ENCODE measurements at places on chromosomes 2 and 18.

- DNase-seq, result no peak
Measured at GRCh38 chr2:105224444-105224843, 17.1 kb upstream of the GPR45 start.

- peak; percentile 83 for DNase-seq
Measured at GRCh38 chr2:162123806-162124758, 28.0 kb downstream of the GCG start.

GRCh38 chr18:59957957-59958356, 58.2 kb downstream of the PMAIP1 start:
- DNase-seq, result peak; percentile 52

- no peak for DNase-seq
Measured at GRCh38 chr2:219207134-219207883, 727 bp downstream of the ZFAND2B start.

DNA sequence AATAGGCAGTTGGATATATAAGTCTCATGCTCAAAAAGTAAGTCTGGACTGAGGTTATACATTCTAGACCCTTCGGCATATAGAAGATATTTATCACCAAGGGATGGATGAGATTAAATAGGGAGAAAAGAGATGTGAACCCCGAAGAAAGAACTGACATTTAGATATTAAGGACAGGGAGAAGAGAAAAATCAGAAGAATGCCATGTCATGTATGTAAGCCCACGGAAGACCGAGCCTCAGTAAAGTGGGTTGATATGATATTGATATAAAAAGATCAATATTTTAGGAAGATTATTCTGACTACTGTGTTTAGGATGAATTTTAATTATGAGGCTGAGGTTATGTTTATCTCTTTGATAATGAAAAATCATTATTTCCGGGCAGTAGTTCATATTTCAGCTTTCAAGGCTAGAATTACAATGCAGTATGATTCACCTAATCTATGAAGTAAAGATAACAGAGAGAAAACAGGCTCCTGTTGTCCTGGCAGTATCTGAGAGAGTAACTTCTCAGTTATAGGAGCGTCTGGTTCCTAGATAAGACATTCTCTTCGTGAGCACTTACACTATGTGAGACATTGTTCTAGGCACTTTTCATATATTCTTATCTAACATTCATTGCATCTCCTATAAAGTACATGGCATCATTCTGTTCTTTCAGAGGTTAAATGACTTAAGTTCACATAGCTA, 83.0 kb downstream of the UBR3 start:
- peak; percentile 30 for DNase-seq

DNA sequence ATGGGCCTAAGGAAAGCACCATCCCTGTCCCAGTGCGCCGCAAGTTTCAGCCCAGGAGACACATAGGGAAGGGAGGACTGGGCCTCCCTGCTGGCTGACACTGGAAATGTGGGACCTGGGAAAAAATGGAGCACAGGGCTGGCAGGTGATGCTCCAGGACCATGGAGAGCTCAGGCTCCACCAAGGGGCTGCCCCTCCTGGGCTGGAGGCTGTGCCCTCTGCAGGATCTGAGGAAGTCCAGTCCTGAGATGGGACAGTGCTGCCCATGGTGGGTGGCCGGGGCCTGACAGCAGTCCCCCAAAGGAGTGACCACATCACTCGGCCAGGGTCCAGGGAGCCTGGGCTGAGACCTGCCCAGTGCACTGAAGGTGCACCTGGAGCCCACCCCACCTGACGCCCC, 108.6 kb upstream of the TEKT4 start:
- no peak for DNase-seq

DNA sequence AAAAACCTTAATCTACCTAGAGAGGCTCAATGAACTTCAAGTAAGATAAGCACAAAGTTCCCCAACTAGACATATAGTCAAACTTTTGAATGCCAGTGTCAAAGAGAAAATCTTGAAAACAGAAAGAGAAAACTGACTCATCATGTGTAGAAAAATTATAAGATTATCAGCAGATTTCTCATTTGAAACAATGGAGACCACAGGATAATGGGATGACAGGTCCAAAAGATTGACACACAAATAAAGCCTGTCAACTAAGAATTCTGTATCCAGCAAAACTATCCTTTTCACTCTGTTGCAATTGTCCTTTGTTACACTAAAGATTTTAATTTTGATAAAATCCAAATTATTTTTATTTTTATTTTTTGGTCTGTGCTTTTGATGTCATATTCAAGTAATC, 61.6 kb downstream of the COPS8 start:
- DNase-seq, result no peak

DNA sequence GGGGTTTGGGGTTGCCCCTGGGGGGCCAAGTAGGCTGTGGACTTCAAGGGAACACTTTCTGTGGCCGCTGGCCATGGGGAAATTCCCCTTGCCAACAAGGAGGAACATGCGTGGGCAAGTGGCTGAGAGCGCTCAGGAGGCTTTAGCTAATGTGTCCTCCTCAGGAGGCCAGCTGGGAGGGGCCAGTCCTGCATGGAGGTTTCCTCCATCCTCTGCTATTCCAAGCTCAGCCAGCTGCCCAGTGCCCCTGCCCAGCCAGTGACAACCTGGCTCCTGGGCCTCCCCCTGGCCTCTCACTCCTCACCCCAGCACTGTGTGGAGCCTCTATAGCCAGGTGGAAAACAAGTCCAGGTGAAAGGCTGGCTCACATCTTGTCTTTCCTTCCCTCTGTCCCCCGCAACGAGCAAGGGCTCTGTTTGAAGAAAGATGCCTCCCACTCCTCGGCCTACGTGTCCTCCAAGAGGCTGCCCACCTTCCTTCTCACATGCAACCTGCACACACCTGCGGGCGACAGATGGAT, 64.4 kb upstream of the DAPL1 start:
- DNase-seq, result no peak

DNA sequence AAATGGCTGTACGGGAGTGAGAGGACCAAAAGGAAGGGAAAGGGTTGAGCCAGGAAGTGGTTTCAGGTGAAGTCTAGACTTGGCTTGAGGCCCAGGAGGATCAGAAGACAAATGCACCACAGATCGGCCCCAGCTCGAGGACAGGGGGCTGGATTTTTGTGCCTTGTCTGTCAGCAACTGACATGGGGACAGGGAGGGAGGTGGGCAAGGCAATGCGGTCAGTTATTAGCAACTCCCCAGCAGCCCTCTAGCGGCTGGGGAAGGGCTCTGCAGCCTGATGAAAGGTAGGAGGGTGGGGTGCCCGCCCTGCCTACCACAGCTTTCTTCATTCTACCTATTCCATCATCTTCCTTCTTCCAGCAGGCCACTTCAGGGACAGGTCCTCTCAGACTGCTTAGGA, 50.0 kb downstream of the CPO start:
- DNase-seq, result no peak

DNA sequence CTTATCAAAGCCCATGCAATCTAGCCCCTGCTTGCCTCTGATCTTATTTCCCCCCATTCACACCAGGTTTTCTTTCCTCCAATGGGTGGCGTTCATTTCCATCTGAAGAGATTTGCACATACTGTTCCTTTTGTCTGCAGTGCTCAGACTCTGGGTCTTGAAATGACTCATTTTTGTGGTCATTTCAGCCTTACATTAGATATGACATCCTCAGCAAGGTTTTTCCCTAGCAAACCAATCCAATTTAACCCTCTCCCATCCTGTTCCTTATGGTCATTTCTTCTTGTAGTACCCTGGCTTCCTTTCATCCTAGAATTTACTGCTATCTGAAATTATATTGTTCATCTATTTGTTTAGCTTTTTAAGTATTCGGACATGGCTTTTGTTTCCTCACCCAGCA, 42.5 kb upstream of the SCN1A start:
- no peak for DNase-seq

DNA sequence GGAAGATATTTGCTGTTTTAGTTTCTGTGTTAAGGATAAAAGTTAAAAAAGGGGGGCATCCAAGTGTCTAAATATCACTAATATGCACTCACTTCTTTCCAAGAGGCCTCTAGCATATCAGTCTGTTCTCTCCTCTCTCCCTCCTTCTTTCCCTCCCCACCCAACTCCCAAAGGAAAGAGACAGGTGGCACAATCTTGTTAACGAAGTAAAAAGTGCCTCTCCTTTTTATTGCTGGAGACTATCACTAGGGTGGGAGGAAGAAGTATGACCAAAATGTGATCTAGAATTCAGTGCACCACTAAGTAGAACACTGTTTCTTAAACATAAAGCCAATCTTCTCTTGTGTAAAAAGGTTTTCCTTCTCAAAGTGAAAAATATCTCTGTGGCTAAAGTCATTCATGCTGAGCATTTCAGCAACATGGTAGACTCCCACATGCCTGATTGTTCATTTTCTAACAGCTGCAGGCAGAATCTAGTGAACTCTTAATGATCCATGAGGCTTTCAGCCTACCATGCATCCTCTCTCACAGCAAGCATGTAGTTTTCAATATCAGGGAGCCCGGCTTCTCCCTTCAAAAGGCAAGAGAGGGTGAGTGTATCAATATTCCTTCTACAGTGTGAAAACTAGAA, 39.5 kb downstream of the RNU4ATAC start:
- DNase-seq, result no peak

DNA sequence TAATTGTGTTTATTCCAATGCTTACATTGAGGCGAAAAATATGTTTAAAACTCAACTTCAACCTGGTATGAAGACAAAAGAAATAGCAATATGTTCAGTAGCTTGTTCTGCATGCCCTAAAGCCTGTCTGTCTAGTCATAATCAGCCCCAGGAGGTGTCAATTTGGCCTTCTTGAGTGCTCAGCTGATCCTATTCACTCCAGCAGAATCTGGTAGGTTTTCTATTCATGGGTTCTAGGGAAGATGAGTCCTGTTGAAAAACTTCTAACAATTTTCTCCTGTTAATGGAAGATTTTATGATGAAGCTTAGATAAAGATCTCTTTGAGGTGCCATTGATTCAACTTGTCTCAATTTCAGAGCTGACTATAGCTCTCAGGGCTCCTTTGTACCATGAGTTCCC, 402.0 kb upstream of the UBE2E3 start:
- no peak for DNase-seq

DNA sequence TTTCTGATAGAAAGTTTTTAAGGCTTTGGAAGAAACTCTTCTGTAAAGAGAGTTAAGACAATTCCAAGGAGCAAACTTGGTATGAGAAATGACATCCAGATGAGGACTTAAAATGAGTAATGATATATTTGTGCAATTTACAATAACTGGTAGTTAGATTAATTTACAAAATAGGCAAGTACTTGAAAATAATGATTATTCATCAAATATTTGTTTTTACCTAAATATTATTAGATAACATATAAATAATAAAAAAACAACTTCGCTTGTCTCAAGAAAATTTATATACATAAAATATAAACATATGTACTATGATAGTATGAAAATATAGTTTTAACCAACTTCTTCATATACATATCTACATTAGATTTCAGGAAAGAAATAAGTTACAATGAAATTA, 478.5 kb downstream of the TRIB2 start:
- no peak for DNase-seq

DNA sequence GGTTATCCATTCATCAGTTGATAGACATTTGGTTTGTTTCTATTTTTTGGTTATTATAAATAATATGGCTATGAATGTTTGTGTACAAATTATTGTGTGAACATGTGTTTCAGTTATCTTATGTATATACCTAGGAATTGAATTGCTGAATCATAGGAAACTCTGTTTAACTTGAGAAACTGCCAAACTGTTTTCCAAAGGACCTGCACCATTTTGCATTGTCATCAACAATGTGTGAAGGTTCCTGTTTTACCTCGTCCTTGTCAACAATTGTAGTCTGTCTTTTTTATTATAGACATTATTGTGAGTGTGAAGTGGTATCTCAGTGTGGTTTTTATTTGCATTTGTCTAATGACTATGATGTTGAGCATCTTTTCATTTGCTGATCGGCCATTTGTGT, 17.1 kb downstream of the PDK1 start:
- no peak for DNase-seq

GRCh38 chr2:134669731-134670669, 48.8 kb downstream of the TMEM163 start:
- no peak for DNase-seq

Data from fibroblast of the aortic adventitia (primary cell).